Stimulated activated CD8-positive, alpha-beta memory T cell treated with anti-CD3 and anti-CD28 coated beads, Interleukin-15, amount 100 ng/mL, for 4 hours (primary cell): ENCODE measurements at places on chromosomes 3 and 15.

GRCh38 chr3:117366574-117366973, 657.0 kb downstream of the TUSC7 start:
- DNase-seq = no peak

DNA sequence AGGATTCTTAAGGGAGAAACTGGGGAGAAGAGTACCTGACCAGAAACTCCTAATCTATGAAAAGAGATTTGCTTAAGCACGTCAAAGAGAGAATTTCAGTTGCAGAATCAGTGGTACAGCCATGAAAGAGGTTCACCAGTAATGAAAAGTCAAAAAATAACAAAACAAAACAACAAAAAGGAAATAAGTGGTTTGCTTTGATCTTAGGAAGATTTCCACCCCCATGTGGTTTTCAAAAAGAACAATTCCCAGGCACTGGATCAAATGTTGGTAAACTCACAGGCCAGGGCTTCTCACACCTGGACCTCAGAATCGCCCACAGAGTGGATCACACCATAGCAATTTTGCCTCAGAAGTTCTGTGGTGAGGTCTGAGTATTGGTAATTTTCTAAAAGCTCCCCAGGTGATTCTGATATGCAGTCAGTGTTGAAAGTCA, 67.5 kb downstream of the TMEM39A start:
- DNase-seq = no peak

- DNase-seq = no peak
Measured at GRCh38 chr3:137692803-137693431, 71.2 kb upstream of the SOX14 start.

DNA sequence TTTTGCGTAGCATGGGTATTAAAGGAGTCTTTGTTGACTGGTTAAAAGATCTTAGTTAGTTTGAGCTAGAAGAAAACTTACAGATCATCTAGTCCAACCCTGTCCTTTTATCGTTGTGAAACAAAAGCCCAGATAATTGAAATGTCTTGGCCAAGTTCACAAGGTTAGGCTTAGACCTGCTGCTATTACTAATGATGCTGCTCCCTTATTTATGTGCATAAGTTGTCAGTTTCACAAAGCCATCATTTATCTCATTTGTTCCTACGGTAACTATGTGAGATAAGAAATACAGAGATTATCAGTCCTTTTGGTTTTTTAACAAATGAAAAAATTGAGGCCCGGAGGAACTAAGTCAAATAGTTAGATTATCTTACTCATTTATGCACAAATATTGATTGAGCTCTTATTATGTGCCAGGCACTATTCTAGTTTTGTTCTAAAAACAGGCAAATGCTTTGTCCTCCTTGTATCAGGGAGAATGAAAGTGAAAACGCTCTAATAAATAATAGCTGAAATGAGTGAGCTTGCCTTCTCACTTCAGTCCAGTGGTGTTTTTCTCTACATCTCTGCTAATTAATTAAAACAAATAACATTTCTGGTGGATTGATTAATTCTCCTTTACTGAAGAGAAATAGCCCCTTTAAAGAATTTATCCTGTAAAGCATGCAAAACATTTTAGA, 49.1 kb upstream of the TPRG1 start:
- no peak for DNase-seq

- no peak for DNase-seq
Measured at GRCh38 chr3:4597208-4597985, 104.2 kb downstream of the ITPR1 start.

- DNase-seq = no peak
Measured at GRCh38 chr15:63308491-63308890, 31.1 kb downstream of the APH1B start.

DNA sequence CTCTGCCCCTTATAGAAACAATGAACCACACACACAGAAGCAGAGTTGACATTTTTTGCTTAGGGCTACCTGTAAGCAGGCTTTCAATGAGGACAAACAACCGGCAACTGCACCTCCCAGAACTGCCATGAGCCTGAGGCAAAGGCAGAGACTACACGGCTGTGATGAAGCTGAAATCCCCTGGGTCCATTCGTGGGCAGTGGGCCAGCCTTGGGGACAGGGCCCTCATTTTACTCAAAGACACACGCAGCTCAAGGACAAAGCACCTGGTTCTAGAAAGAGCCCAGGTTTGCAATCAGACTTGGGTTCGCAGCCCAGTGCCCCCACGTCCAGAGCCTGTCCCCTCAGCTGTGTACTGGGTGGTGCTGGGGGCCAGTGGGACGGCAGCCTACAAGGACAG, 17.9 kb downstream of the FAM174B start:
- no peak for DNase-seq

GRCh38 chr15:30023798-30024295, 58.9 kb upstream of the GOLGA8J start:
- no peak for DNase-seq

GRCh38 chr15:81947548-81947947, 98.3 kb downstream of the MEX3B start:
- DNase-seq = no peak

DNA sequence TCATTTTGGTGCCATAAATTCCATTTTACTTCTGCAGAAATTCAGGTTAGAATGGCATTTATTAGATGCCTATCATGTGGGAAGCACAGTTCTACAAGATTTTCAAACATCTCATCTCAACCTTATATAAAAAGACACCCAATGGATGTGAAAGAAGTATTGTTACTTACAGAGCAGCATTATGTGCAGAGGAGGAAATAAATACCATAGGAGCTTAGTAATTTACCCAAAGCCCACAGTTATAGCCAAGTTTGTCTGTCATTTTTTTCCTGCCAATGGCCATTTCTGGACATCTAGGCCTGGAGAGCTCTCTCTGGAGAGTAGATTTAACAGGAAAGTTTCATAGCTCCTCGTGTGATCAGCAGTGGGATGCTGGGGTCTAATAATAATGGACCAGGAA, 659.4 kb upstream of the NAALADL2 start:
- no peak for DNase-seq

GRCh38 chr3:53845103-53845880, 927 bp downstream of the CHDH start:
- no peak for DNase-seq

- no peak for DNase-seq
Measured at GRCh38 chr3:62211675-62212429, 161.5 kb downstream of the FEZF2 start.

DNA sequence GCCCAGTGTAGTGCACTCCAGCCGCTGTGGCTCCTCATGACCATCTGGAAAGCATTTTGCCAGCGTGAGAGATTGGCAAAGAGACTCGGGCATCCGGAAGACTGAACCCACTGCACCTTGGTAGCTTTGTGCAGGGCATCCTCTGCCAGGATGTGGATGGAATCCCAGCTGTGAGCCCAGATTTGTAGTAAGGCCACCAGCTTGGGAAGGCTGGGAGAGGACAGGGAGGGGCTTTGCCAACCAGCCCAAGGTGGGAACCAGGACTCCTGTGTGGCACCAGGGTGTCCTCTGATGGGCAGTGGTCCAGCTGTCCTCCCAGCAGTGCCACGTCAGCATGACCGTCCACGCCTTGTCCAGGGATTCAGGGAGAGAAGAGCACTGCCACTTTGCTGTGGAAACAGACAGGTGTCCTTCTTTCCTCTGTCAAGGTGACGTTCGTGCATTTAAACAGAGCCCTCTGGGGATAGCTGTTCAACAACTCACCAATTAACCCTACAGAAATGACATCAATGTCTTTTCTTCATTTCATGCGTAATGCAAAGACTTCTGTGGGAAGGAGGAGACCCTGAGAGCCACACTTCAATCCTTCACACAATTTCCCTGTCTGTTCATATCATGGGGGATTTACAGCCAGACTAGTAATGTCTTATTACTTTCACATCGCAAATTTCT, 19.1 kb downstream of the KLF15 start:
- DNase-seq = no peak

DNA sequence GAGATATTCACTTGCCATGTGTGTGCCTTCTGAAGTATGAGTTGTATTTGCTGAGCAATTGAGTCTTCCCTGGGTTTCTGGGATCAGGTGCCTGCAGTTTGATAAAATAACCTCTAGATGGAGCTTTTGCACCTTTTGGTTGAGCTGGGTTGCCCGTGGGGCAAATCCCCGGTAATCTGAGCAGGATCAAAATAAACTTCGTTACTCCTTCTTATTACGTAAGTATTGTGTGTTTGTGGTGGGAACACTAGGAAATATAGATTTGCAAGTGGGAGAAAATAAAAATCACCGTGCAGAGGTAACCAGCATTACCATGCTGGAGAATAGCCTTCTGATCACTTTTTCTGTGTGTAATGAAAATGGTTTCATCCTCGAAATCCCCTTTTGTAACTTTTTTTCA, 277.4 kb upstream of the NR2E3 start:
- DNase-seq = no peak

- DNase-seq = no peak
Measured at GRCh38 chr3:69921651-69922050, 77.9 kb upstream of the SAMMSON start.

DNA sequence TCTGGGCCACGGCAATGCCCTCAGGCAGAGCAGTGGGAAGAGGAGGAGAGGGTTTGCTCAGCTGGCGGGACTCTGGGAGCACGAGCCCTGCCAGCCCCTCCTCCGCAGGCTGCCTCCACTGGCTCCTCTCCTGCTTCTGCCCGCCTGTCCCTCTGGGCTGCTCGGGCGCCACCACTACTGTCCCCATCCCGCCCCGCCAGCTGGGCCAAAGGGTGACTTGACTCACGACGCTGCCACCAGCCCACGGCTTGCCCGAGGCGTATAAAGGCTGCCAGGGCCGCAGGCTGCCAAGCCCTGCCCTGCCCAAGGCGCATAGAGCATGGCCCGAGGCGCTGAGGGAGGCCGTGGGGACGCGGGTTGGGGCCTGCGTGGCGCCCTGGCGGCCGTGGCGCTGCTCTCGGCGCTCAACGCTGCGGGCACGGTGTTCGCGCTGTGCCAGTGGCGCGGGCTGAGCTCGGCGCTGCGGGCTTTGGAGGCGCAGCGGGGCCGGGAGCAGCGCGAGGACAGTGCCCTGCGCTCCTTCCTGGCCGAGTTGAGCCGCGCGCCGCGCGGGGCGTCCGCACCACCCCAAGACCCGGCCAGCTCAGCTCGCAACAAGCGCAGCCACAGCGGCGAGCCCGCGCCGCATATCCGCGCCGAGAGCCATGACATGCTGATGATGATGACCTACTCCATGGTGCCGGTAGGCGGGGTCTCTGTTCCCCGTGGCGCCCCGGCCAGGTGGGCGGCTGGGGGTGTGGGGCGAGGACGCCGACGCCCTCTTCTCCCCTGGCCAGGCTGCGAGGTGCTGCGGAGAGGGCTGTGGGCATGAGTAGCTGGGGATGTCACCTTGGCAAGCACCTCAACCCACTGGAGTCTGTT, at the start of gene GLDN:
TSS of gene GLDN (plus strand) at position 290 of the 861 bp plus-strand sequence. CDS start at position 320, 30 bp downstream.
- no peak for DNase-seq

DNA sequence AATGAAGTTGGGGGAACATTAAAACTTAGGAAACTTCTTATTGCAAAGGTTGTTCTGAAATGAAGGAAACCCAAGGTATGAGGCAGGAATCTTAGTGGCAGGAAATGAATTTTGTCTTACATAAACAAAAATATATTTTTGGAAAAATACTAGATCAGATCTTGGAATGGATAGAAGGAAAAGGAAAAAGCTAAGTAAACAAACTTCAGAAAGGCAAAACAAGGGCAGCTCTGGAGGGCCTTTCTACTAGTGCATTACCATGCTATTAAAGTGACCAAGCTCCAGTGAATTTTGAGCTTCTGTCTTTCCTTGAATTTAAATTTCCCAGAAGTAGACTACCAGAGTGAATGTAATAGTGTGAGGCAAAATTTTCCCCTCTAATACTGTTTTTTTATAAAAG, 13.6 kb downstream of the ARL6 start:
- DNase-seq = no peak

- no peak for DNase-seq
Measured at GRCh38 chr3:127740136-127740915, 67.6 kb downstream of the ABTB1 start.

DNA sequence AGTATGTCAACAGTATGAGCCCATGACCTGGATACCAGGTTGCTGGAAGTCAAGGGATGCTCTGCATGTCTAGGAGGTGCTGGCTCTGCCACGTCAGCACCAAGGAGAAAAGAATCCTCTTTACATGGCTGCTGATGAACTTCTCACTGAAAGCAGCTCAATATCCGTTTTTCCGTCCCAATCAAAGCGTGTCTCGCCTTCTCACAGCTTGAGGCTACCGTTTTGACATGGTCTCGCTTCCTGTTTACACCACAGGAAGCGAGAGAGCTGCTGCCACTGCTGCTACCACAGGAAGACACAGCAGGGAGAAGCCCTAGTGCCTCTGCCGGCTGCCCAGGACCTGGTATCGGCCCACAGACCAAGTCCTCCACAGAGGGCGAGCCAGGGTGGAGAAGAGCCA, 27.3 kb downstream of the STARD5 start:
- DNase-seq = peak; percentile 51

- no peak for DNase-seq
Measured at GRCh38 chr15:66110864-66111263, 142.7 kb downstream of the MEGF11 start.

DNA sequence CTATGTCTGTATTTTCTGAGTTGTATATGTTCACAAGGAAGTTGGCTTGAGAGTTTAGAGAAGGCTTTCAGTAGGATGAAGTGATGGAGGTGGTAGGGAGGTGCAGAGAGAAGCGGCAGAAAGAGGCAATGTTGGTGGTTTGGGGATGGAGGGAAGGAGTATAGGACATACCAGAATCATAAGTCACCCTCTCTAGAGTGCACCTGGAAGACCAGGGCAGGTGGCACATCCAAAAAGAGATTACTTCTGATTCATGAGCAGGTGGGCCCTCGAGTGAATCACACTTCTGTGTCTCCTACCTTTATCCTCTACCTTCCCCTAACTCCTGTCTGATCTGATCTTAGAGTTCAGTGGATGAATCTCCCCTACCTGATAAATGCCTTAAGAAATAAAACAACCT, 41.8 kb upstream of the MRPL3 start:
- no peak for DNase-seq

- DNase-seq = peak; percentile 57
Measured at GRCh38 chr15:72722071-72722696, 36.2 kb downstream of the BBS4 start.

GRCh38 chr3:35849963-35850362, 210.6 kb downstream of the ARPP21 start:
- no peak for DNase-seq

DNA sequence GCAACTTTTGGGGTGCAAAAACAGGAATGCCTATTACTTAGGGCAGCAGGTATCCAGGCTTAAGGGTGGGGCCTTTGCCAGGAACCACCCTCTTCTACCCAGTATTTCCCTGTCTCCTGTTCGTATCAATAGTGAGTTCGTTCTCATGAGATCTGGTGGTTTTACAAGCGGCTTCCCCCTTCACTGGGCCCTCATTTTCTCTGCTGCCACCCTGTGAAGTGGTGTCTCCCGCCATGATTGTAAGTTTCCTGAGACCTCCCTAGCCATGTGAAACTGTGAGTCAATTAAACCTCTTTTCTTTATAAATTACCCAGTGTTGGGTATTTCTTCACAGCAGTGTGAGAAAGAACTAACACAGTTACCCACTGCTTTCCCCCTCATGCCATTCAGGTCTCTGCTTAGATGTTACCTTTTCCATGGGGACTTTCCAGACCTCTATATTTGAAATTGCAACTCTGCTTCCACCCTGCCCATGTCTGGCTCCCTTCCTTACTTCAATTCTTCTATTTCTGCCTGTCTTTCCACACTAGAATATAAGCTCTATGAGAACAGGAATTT, 23.9 kb upstream of the TRA2B start:
- no peak for DNase-seq

- DNase-seq = no peak
Measured at GRCh38 chr3:185823078-185824044, 1.5 kb downstream of the IGF2BP2 start.
